Osteocyte (in vitro differentiated cells): ENCODE measurements at places on chromosomes 5 and 9. TPM values are rescaled to one million over a fixed set of nuclear protein-coding genes. Genes with fewer than 3 reads are reported as not detected.

- no peaks in the 10 kb centered on the region for H3K27me3 ChIP-seq
- no peaks in the 10 kb centered on the region for H3K36me3 ChIP-seq
- peak overlapping the region; percentile 58 for H3K27ac ChIP-seq
- no peak overlapping the region for H3K4me3 ChIP-seq
Observed at GRCh38 chr5:72951671-72952468, 4.0 kb upstream of the FCHO2 start.

GRCh38 chr9:8733131-8733954, 933.8 kb upstream of the DMAC1 start:
- DNase-seq, result no peak
- H3K4me3 ChIP-seq, result peak overlapping the region; percentile 64
- no peak overlapping the region for H3K27ac ChIP-seq
- no peaks in the 10 kb centered on the region for H3K36me3 ChIP-seq
- peaks cover 20% of the 10 kb centered on the region for H3K4me1 ChIP-seq

- no peak overlapping the region for H3K4me3 ChIP-seq
- no peaks in the 10 kb centered on the region for H3K27me3 ChIP-seq
- no peaks in the 10 kb centered on the region for H3K36me3 ChIP-seq
- peak overlapping the region; percentile 78 for H3K27ac ChIP-seq
- peaks cover 37% of the 10 kb centered on the region for H3K4me1 ChIP-seq
- no peak for DNase-seq
Observed at GRCh38 chr5:54760182-54760935, 225.0 kb downstream of the ESM1 start.

- no peak for DNase-seq
- H3K4me3 ChIP-seq, result no peak overlapping the region
- peaks cover 30% of the 10 kb centered on the region for H3K27me3 ChIP-seq
- no peak overlapping the region for H3K27ac ChIP-seq
- H3K4me1 ChIP-seq, result peaks cover 12% of the 10 kb centered on the region
Observed at GRCh38 chr5:144209361-144209760, 38.7 kb downstream of the KCTD16 start.

DNA sequence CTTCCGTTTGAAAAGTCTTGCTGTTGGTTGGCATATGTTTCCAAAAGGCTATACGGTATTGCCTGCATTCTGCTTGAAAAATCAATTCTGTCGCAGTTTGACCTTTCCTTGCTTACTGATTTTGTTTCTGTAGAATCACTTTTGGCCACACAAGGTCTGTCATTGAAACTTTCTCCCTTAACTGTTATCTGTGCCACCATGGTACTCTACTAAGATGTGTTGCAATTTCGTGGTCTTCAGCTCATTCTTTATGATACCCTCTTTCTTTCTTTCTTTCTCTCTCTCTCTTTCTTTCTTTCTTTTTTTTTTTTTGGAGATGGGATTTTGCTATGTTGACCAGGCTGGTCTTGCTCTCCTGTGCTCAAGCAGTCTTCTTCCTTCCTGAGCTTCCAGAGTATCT, 4.5 kb downstream of the OSTF1 start:
- no peaks in the 10 kb centered on the region for H3K27me3 ChIP-seq
- no peak for DNase-seq
- H3K4me3 ChIP-seq, result no peak overlapping the region
- no peaks in the 10 kb centered on the region for H3K36me3 ChIP-seq
- H3K27ac ChIP-seq, result no peak overlapping the region

DNA sequence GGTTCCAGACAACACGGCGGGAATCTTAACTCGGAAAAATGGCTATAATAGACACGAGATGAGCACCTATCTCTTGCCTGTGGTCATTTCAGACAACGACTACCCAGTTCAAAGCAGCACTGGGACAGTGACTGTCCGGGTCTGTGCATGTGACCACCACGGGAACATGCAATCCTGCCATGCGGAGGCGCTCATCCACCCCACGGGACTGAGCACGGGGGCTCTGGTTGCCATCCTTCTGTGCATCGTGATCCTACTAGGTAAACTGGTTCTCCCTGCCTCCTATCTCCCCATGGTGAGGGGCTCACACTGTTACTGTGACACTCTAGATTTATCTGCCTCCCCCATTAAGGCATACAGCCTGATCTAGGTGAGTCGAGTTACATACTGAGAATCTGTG, 124.2 kb downstream of the CDH6 start:
- H3K4me3 ChIP-seq, result no peak overlapping the region
- H3K4me1 ChIP-seq, result peaks cover 4% of the 10 kb centered on the region
- H3K27me3 ChIP-seq, result no peaks in the 10 kb centered on the region
- no peak for DNase-seq

The MCIDAS gene
- total RNA-seq, result not detected in 2 replicates

The CDH12 gene
- not detected in 2 replicates for total RNA-seq
